Stimulated activated CD8-positive, alpha-beta memory T cell treated with anti-CD3 and anti-CD28 coated beads, Interleukin-15, amount 100 ng/mL, for 24 hours (primary cell): ENCODE measurements at places on chromosomes 16 and 17.

- DNase-seq, result no peak
Measured at GRCh38 chr17:12256380-12256995, 235.8 kb downstream of the MAP2K4 start.

- DNase-seq, result no peak
Measured at GRCh38 chr17:16428098-16428882, 12.9 kb downstream of the TRPV2 start.

GRCh38 chr17:32870027-32870670 is 6.8 kb downstream of the MYO1D start:
- DNase-seq, result no peak

GRCh38 chr16:56763291-56763916 is 33.5 kb downstream of the NUP93 start:
- no peak for DNase-seq

DNA sequence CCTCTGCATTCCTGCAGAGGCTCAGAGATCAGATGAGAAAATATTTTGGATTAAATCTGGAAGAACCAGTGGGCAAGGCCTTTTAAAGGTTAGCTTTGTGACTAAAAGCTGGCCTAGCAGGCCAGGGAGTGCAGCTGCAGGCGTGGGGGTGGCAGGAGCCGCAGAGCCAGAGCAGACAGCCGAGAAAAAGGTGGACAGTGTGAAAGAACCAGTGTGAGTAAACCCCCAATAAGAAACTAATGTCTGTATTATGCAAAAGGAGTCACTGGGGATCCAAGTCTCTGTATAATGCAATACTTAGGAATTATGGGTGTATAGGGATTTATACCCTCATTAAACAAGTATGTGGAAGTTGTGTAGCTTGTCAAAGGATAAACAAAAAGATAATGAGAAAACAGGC is 21.4 kb upstream of the SPACA3 start:
- DNase-seq, result no peak
